ENCODE measurements at places on chromosomes 6 and 20.

GRCh38 chr6:2695454-2696095 is 55.1 kb downstream of the MYLK4 start:
- no peak for DNase-seq

DNA sequence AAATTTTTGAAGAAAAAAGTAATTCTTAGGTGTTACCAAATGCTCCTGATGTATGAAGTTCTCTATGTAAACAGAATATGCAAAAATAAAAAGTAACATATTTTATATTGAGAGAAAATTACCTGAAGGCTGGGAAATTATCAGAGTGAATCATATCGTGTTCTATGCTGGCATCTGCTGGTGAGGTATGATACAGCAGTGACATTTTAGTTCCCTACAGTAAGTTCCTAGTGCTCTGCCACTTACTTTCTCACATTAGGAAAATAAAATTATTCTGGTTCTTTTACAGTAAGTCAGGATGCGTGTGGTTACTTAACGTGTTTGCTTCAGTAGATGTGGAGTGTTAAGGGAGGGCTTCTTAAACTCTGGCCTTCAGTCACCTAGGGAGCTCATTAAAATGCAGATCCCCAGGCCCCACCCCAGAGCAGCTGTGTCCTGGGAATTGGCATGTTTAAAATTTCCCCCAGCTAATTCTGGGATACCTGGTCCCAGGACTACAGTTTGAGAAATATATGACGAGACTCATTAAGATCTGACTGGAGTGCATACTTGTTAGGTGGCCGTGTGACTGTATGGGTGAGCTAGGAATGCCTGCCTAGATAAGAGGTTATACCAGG is 3.2 kb downstream of the ACTR5 start:
- DNase-seq, result no peak

DNA sequence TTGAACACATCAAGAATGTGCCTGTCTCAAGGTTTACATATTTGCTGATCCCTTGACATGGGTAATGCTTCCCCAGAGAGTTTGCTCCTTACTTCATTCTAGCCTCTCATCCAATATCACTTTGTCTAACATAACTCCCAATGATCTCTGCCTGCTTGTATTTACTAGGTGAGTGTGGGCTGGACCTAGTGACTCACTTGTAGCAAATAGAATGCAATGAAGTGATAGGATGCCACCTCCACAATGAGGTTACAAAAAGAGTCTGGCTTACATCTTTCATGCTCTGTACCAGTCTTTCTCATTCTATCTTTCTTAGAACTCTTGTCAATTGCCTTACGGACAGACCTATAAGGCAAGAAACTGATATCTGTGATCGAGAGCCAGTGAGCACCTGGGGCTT is 44.9 kb upstream of the TMEM200A start:
- no peak for DNase-seq

- peak; percentile 21 for DNase-seq
Measured at GRCh38 chr6:111210194-111210728, 123.0 kb downstream of the SLC16A10 start.

DNA sequence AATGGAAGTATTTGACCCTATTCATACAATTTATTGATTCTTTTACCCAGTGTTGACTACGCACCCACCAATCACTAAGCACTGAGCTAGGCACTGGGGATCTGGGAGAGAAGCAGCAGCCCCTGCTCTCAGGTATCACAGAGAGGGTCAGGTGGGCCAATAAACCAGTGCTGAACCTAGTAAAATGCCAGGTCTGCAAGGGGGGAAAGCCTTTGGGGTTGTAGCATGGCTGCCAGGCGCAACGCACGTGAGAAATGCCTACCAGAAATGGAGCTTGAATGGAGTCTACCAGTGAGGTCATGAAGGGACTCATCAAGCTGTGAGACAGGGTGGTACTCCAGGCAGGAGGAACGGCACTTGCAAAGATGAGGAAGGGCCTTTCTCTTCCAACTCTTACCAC is 313.6 kb downstream of the GMDS start:
- no peak for DNase-seq

GRCh38 chr20:35200267-35200666 is 26.2 kb upstream of the MMP24 start:
- no peak for DNase-seq

DNA sequence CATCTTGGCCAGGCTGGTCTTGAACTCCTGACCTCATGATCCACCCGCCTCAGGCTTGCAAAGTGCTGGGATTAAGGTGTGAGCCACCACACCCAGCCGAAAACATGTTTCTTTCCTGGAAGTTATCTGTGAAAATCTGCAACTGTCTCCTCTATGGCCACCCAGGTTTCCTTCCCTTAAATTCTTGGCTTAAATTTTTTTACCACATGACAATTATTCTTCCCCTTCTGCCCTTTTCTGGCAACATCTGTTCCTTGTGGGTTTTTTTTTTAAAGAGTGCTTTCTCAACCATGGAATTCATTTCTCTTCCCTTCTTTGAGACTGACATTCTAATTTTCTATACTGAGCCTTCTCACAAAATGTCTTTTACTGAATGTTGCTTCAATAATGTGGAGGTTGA is 59.6 kb downstream of the DOK5 start:
- no peak for DNase-seq

GRCh38 chr6:127637830-127638409 is 60.9 kb downstream of the C6orf58 start:
- DNase-seq, result no peak

DNA sequence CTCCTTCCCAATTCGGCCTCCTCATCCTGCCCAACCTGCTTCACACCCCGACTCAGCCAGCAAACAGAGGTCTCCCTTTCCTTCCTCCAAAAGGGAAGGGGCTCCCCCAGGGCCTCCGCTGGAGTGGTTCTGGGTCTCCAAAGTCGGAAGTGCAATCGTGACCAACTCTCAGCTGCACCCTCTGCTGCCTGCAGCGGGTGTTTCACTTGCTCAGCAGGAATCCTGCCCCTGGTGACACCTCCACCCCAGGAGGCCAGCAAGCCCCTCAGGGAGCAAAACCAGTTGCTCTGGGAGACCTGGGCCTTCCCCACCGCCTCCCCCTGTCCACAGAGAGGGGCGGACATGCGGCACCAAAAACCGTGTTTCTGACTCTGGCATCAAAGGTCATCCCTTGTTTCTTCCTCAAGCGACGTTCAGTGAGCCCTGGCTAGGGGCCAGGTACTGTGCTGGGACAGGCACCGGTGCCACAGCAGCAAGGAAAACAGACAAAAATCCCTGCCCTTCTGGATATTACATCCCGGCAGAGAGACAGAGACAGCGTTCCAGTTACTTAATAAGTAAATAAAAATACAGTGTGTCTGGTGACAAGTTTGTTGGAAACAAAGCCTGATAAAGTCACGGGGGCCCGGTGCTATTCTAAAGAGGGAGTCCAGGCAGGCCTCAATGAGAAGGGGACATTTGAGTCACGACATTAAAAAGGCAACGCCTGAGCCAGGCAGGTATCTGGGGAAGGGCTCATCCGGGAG is 219.0 kb downstream of the BMP7 start:
- no peak for DNase-seq

- DNase-seq, result no peak
Measured at GRCh38 chr6:138522611-138523010, 23.3 kb upstream of the NHSL1 start.

DNA sequence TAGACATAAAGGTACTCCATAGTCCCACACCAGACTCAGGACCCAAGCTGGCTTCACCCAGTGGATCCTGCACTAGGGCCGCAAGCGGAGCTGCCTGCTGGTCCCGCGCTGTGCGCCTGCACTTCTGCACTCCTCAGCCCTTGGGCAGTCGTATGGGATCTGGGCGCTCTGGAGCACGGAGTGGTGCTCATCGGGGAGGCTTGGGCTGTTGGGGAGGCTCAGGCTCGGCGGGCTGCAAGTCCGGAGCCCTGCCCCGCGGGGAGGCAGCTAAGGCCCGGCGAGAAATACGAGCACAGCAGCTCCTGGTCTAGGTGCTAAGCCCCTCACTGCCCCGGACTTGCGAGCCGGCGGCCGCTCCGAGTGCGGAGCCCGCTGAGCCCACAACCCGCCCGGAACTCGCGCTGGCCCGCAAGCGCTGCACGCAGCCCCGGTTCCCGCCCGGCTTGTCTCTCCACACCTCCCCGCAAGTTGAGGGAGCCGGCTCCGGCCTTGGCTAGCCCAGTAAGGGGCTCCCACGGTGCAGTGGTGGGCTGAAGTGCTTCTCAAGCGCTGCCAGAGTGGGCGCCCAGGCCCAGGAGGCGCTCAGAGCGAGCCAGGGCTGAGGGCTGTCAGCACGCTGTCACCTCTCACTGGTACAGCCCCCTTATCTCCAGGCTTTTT is 33.4 kb upstream of the GCNT2 start:
- no peak for DNase-seq

DNA sequence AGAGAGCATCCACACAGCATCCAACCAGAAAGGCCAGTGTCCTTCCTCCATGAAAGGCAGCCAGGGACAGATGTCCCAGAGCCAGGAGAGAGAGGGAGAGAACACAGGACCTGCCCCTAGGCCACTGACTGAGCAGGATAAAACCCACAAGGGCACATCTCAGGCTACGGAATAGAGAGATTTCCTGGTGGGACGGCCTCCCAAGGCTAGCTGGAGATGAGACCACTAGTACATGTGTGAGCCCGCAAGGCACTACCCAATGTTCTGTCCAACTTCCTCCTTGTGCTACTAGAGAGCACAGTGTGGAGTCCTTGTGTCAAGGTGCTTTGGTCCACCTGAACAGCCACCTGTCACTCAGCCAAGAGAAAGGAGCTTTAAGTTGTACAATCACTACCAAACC is 44.2 kb downstream of the PLCG1 start:
- DNase-seq, result no peak

DNA sequence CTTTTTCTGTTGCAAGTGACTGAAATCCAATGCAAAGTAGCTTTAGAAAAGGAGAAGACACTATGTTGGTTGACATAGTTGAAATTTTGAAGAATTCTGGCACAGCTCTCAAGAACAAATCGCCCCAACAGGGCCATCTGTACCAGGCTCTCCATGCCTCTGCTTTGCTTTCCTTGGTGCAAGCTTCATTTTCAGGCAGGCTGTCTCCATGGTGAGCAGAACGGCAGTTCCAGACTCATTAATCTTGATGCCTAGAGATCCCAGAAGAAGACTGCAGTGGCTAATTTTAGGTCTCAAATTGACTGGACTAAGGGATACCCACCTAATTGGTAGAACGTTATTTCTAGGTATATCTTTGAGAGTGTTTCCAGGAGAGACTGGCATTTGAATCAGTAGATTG is 950.7 kb upstream of the FLRT3 start:
- DNase-seq, result no peak

- no peak for DNase-seq
Measured at GRCh38 chr6:68628161-68628560, 6.9 kb upstream of the ADGRB3 start.

- no peak for DNase-seq
Measured at GRCh38 chr20:39152126-39152525, 190.0 kb downstream of the DHX35 start.

DNA sequence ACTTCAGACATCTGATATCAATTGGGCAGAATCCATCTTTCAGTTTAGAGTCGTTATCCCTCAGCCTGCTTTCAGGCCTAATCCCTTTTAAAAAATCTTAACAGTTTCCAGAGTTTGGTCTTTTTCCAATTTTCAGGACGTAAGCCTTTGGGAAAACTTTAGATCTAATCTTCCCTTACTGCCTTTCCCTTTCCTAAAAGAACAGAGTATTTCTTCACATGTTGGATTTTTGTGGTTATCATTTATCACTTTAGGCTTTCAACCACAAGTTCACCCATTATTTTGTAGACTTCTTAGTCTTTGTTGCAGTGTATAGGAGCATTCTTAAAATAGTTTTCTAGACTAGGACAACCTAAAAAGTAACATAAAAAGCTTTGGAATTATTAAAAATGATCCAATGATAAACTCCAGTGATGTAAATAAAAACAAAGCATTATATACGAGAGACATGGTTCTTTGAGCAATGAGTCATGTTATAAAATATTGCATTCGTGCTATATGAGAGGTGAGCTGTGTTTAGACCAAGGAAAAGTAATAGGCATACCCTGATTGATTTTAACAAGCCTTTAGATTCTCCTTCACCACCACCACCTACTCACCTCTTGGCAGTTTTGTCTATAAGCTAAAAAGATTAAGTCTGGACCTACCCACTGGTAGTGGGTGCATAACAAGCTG is 90.4 kb upstream of the MCHR2 start:
- no peak for DNase-seq

- peak; percentile 73 for DNase-seq
Measured at GRCh38 chr20:4592316-4593148, 129.2 kb upstream of the PRND start.

GRCh38 chr6:43707767-43708166 is 20.2 kb upstream of the MRPS18A start:
- DNase-seq, result no peak

DNA sequence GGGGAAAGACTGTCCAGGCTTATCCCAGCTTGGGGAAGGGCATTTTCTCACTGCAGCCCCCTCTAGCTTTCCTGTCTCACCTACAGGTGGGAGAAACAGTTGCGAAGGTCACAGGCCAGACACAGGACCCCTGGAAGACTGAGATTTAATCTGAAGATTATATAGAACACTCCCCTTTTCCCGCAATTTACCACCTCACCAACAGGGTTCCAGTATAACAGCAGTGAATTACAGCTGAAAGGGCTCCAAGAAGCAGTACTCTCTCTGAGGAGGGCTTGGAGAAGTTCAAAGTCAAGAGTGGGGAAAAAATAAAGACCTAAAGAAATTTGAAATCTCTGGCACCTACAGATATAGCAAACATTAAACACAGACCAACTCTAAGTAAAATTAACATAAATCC is 111.9 kb downstream of the ANKRD60 start:
- no peak for DNase-seq

DNA sequence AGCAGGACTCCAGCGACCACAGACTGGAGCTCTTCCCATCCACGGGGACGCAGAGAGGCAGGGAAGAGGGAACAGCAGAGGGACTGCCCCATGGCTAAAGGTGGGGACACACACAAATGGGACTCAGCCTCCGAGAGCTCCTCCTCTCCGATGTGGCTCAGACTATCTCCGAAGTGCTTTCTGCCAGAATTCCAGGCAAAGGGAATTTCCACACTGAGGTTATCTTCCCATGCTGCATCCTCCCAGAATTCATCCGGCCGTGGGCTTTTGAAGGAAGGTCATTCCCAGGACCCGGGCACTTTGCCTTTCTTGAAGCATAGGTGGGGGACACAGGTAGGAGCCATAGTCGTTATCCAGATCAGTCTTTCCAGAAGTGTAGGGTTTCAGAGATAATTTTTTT is 67.9 kb downstream of the SULF2 start:
- DNase-seq, result no peak

- no peak for DNase-seq
Measured at GRCh38 chr6:164640956-164641355, 668.4 kb downstream of the C6orf118 start.

- no peak for DNase-seq
Measured at GRCh38 chr6:18447552-18447951, 60.4 kb downstream of the RNF144B start.

DNA sequence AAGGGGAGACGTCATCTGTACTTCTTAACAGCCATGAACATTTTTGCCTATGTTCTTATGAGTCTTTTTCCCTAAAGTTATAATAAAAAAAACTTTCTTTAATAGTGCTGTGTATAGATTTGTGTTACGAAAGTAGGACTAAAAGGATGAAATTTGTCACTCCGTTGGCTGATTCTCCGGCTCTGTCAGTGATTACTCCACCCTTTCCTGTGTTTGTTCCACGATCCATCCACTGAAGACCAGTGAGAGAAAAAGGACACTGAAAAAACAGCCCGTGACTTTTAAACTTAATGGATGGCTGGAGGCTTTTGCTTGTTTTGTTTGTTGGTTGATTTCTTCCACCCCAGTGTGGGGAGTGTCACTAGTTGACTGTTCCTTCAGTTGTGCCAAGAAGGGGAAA is 232.0 kb upstream of the NOX3 start:
- no peak for DNase-seq

- no peak for DNase-seq
Measured at GRCh38 chr6:155939253-155939652, 483.6 kb upstream of the NOX3 start.
